ENCODE measurements at places on chromosomes 7 and 10.
A peak's percentile ranks its signal among the peaks of the same experiment; 100 is the strongest.

GRCh38 chr7:142362349-142362748, 104.5 kb upstream of the PRSS58 start:
- peak; percentile 17 for DNase-seq

DNA sequence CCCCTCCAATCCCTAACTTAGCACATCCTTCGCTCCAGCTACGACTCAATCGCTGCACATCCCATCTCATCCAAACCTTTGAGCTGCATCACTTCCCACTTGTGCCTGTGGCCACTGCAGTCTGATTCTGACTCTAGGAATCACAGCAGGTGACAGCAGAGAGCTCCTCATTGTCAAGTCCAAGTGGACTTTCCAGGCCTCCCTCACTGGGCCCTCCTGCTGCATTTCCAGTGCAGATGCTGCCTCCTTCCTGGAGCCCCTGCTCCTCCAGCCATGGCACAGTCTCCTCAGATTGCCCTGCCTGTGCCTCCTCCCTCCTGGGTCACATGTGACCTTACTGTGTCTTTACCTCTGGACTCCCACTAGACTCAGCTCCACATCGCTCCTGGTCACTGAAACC, 157.3 kb downstream of the USP6NL start:
- DNase-seq: no peak

DNA sequence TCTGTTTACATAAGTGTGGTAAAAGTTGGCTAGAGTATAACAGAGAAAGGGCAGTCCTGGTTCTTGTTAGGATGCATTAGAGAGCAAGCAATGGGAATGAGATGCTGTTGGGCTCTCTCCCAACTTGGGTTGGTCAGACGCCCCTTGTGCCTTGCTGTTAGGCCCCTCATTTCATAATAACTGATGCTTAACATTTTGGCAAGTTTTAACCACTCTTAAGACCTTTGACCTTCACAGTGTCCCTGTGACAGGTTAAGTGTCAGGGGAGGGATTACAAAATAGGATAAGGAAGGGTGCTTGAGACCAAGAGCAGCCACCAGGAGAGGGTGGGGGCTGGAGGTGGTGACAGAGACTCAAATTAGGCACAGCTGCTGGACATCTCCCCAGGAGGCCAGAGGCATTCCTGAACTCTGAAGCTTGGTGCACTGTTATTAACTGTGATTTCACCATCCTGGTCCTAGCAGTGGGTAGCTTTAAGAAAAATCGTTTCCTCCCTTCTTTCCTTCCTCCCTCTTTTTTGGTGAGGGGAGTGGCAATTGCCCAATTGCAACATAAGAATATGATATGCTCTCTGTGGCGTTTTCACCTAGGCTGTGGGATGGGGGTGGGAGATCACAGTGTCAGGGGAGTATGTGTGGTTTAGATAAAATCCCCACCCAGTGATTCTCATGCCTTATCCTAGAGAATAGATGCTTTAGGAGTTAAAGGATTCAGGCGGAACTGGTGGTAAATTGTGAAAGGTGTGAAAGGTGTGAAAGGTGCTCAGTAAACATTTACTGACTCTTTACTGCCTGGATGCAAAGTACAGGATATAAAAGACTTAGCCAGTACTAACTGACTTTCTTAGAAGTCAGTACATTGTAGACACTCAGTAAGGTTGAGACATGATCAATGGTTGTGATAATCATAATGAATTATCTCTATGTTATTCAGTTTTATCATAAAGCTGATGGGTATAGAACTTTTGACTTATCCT, 270.5 kb downstream of the BICC1 start:
- no peak for DNase-seq

- DNase-seq: no peak
Measured at GRCh38 chr10:21570761-21571521, 36.9 kb downstream of the MLLT10 start.

- DNase-seq: no peak
Measured at GRCh38 chr10:21174715-21175495, 277.8 kb upstream of the NEBL start.

GRCh38 chr10:102499356-102499755, 3.2 kb downstream of the ACTR1A start:
- DNase-seq: no peak

GRCh38 chr10:79380946-79381721, 33.9 kb downstream of the PPIF start:
- no peak for DNase-seq

GRCh38 chr7:37289367-37289766, 159.3 kb downstream of the ELMO1 start:
- no peak for DNase-seq

DNA sequence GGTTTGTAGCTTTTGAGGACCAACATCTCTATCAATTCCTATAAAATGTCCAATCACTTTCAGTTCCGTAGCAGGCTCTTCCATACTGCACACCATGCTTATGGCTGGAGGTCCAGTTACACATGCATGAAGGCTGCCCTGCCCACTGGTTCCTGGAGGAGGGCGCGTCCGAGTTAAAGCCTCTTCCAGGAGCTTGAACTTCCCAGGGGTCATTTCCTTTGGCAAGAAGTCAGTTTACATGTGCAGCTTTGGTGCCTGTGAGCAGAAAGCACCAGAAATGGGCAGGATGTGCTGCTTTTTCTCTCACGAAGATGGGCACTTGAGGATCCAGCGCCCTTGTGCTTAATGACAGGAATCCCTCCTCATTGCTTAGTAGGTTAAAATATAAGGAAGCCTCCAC, 17.6 kb upstream of the PHYH start:
- DNase-seq: no peak

DNA sequence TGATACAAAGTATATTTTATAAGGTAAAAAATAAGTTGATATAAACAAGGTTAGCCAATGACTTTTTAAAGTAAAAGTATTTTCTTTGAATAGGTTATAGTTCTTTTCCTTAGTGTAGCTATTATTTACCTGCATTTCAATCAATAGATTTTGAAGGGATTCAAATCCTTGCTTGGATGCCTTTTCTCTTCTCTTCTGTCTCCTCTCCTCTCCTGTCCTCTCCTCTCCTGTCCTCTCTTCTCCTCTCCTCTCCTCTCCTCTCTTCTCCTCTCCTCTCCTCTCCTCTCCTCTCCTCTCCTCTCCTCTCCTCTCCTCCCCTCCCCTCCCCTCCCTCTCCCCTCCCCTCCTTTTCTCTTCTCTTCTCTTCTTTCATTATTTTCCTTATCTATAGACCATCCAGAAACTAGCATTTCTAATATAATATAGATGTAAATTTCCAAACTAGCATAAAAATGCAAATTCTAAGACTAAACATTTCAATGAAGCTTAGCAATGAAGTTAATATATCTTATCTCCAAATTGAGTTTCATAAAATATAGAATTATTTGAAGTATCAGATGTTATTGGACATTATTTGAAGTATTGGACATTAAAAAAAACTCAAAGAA, 60.5 kb upstream of the PRKCQ start:
- DNase-seq: no peak

- no peak for DNase-seq
Measured at GRCh38 chr10:102634686-102635085, 9.6 kb upstream of the TRIM8 start.

DNA sequence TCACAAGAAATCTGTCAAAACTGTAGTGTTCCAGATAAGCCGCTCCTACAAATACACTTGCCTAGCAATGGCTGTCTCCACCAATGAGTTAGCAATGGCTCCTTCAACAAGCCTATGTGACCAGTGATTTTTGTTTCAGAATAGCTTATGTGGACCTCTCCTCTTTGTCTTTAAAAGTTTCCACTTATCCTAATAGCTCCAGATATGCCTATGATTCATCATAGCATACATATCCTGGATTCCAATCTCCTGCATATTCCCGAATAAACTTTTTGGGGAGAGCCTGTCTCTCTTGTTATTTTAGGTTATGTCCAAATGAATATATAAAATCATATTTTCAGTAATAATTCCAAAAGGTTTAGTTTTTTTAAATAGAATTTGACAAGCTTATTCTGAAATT, 510.6 kb downstream of the ARL4A start:
- no peak for DNase-seq

GRCh38 chr7:75915416-75916156, 631 bp downstream of the POR start:
- DNase-seq: peak; percentile 12

- DNase-seq: no peak
Measured at GRCh38 chr7:129574487-129574886, 37.0 kb upstream of the NRF1 start.

- DNase-seq: no peak
Measured at GRCh38 chr7:52944921-52945320, 90.5 kb upstream of the POM121L12 start.

DNA sequence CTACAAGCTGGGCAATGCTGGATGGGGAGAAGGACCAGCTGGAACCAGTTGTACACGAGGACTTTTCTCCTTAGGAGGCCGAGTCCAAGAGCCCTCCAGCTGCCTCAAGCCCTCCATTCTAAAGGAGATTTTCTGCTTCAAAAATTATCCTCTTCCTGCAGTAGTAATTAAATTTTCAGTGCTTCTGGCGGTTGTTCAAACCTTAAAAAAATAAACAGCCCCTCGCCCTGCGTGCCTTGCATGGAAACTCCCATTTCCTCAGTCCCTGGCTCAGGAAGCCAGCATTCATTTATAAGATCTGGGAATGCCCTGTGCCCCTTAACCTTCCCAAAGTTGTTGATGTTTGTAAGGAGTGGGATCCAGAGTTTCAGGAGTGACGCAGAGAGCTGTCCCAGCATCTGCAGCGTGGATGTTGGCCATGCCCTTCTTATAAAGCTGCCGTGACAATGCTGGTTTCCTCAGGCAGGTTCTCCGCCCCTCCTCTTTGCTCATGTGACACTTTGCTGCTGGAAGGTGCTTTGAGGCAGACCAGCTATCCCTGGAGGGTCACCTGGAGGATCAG, 24.0 kb upstream of the ACTR3B start:
- DNase-seq: no peak

GRCh38 chr10:49518982-49519578, 19.8 kb downstream of the ERCC6 start:
- peak; percentile 33 for DNase-seq

GRCh38 chr10:129954492-129955315, 9.4 kb downstream of the EBF3 start:
- no peak for DNase-seq

GRCh38 chr7:107150375-107151073, 18.3 kb upstream of the HBP1 start:
- peak; percentile 68 for DNase-seq

DNA sequence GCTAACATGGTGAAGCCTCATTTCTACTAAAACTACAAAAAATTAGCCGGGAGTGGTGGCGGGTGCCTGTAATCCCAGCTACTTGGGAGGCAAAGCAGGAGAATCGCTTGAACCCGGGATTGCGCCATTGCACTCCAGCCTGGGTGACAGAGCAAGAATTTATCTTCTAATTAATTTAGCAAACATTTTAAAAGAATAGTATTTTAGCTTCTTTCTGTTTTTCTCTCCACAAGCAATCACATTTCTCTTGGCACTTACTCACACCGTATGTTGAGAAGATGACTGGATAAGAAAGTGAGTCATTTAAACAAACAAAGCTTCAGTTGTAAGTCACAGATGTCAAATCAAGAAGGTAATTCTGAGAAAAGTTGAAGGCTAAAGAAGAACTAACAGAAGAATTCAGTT, 264.0 kb downstream of the ARL4A start:
- DNase-seq: no peak

DNA sequence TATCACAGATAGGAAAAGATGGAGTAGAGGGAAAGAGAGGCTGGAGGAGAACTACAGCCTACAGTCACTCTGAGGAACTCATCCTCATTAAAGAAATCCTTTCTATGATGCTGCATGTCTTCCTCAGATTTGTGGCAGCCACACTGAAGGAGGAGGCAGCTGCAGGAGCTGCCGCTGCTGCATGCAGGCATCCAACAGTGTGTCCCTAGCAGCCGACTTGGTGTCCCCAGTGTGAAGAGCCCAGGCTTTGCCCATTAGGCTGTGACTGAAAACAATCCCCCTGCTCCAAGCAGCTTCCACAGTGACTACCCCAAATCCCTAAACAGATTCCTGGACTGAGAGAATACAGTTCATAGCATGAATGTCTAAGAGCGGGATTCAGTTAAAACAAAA, 23.1 kb downstream of the SKIDA1 start:
- no peak for DNase-seq

DNA sequence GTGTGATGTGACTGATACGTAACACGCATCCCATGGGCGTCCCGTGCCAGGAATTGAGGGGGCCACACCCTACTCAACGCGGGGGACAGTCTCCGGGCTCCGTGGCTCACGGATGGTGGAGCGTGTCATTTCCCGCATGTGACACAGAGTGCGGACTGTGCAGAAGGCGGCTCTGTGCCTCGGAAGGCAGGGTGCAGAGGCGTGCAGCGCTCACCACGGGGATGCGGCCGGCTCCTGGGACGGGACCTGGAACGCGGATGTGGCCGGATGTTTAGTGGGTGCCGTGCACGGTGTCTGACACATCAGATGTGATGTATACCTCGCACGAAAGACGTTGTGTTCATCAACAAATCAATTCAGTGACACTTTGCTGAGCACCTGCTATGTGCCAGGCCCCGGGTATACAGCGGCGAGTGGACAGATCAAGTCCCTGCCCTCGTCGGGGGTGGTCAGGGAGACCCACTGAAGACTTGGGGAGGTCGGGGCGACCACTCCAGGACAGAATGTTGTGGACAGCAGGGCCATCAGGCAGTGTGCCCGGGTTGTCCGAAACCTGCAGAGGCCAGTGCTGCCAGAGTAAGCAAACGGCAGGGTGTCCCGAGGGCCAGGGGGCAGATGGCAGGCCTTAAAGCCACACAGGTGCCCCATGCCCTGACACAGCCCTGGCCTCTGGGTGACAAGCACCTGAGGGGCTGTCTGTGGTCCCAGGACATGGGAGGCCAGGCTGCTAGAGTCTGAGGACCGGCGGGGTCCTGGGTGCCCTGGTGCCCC, 38.1 kb downstream of the MICALL2 start:
- no peak for DNase-seq

GRCh38 chr10:70664702-70665195, 7.6 kb upstream of the ADAMTS14 start:
- DNase-seq: no peak

- no peak for DNase-seq
Measured at GRCh38 chr7:108045669-108046068, 42.7 kb upstream of the LAMB1 start.

DNA sequence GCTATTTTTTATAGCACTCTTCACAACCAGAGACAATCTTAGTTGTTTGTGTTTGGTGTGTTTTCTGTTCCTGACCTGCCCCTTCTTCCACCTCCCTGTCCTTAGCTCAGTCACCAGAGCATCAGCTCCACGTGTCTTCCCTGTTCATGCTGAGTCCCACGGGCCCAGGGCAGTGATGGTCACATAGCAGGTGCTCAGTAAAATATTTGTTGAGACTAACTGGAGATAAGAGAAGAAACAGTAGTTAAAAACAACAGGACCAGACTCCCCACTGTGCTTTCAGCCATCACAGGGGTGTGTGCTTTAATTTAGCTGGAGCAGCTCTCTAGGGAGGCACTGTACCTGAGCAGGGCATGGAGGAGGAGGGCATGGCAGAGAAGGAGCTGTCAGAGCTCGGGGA, 307.3 kb upstream of the ZNF32 start:
- no peak for DNase-seq

Measured in CD8-positive, alpha-beta memory T cell (primary cell).